Coronary artery (tissue), 2 donors: ENCODE measurements at places on chromosomes 1 and 21.

- no peak for DNase-seq
These were observed 8.2 kb upstream of the SLC30A1 start for GRCh38 chr1:211587123-211587522.

- no peak for DNase-seq
These were observed 2.6 kb upstream of the SLC30A1 start for GRCh38 chr1:211581526-211581925.

- DNase-seq: no peak
These were observed 167.3 kb downstream of the ZZZ3 start for GRCh38 chr1:77514921-77515776.

GRCh38 chr1:43743206-43743605 is 35.9 kb downstream of the ST3GAL3 start:
- DNase-seq: no peak

DNA sequence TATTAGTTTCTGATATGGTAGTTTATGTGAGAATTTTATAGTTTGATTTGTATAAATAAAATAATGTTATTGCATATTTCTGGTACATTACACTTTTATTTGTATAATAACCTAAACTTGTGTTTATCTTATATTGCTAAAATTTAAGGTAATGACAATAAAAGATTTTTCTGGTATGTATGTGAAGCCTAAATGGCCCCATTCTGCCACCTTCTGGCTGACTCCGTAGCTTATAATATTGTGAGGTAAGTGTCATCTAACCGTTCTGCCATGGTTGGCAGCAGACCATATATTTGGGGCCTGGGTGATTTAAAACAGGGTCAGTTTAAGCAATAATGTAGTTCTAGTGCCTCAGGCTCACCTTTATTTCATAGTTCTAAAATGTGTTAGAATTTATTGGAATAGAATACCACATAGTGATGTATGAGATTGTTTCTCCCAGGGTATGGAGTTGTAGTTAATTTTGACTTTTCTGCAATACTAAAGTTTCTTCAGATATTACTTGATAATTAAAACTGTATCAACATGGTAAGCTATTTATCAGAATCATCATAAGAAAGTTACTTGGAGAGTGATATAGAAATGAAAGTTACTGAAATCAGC is 21.2 kb upstream of the PRKACB start:
- no peak for DNase-seq

GRCh38 chr1:219293410-219293809 is 119.7 kb downstream of the LYPLAL1 start:
- DNase-seq: no peak

- DNase-seq: no peak
These were observed 58.0 kb downstream of the CLIC4 start for GRCh38 chr1:24803220-24803619.

DNA sequence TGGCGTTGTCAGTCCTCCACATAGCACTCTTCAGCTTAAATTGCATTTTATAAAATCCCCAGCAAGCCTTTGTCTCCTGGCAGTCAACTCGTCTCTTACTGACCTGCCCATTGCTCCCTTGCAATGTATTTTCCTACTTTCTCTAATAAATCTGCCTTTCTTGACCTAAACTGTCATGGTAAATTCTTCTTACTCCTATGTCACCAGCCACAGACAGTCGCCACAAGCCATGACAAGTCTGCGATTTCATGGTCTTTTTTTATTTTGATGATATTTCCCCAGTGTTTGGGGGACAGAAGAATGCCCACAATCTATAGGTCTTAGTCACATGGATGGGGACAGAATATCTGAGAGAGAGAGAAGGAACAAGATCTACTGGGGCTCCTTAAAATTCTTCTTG is 8.4 kb downstream of the IFNAR2 start:
- no peak for DNase-seq

DNA sequence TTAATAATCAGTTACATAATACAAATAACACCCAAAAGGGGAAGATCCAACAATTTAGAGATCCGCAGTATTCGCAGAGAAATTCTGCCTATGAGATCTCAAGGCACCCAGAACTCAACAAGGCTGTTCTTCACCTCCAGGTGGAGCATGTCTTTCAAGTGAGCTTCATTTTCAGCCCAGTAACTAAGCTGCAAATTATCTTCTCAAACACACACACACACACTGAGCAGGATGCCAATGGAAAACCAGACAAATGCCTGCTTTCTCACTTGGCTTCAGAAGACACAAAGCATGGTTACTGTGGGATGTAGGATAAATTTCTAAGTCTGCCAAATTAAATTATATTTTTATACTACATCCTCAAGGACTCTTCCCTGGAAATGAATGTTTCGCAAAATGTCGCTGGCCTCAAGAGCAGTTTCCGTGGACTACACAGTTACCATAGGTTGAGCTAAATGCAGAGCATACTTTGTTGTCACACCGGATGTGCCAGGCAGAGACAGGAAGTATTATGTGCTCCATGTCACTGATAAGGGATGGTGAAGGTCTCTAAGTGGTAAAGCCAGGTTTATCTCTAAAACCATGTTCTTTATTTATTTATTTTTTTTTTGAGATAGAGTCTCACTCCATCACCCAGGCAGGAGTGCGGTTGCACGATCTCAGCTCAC is 30.3 kb downstream of the UBR4 start:
- DNase-seq: no peak

DNA sequence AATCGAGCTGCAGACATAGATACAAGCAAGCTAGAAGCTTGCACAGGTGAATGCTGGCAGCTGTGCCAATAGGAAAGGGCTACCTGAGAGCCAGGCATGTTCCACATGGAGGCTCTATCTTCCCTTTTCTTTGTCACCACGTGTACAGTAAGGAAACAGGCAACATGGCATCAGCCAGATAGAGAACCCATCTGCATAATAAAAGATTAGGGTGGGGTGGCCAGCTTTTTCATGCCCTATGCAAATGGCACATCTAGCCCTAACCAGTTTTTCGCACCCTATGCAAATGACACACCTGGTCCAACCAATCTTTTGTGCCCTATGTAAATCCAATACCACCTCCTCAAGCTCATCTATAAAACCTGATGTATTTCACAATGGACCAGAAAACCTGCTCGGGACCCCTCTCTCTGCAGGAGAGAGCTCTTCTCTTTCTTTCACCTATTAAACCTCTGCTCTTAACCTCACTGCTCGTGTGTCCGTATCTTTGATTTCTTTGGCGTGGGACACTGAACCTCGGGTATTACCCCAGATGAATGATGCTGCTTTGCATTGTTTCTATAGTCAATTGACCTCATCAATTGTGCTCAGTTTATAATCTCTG is 93.9 kb downstream of the SLC30A10 start:
- DNase-seq: no peak

- no peak for DNase-seq
These were observed 73.1 kb downstream of the VPS13D start for GRCh38 chr1:12302798-12303447.

- DNase-seq: no peak
These were observed 38.2 kb downstream of the CACNA1S start for GRCh38 chr1:201074018-201074417.

GRCh38 chr1:38028671-38029070 is 16.1 kb downstream of the UTP11 start:
- DNase-seq: no peak
